ENCODE measurements at places on chromosomes 3 and 15.

- DNase-seq: no peak
Observed at GRCh38 chr15:75153087-75153486, 48.6 kb upstream of the C15orf39 start.

GRCh38 chr3:134655706-134656105, 4.9 kb upstream of the KY start:
- no peak for DNase-seq

DNA sequence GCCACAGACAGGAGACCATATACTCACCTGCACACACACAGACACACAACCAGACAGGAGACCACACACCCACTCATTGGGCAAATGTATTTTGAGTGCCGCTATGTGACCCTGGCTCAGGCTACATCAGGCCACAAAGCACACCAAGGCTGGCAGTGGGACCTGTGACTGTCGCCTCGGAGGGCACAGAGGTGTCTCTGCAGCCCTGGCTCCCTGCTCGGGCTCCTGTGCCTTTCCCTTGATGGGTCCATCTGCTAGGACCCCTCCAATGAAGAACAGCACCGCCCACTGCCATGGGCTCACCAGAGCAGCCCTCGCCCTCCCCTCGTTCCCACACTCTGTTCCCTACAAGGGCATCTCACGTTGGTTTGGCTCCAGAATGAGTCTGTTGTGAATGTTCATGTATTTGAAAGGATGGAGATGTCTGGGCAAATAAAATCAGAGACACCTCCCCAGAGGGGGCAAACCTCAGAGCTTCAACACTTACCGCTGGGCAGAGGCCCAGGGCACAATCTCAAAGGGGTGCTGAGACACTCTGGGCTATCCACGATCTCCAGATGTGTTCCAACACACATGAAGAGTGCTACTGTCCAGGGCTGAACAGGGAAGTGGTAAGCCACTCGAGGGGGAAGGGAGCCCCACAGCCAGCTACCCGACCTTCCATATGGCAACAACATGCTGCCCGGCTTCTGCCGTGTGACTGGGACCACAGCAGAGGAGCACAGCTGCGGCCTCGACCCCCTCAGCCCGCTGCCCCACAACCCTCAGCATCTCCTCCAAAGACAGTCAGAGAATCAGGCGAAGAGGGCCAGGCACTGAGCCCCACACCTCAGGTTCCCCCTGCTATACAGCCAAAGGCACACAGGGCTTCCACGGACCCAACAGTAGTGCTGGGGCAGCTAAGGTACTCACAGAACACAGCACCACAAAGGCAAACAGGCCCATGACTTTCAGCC, 74.9 kb downstream of the OCA2 start:
- no peak for DNase-seq

- no peak for DNase-seq
Observed at GRCh38 chr3:37800022-37800551, 61.6 kb upstream of the CTDSPL start.

GRCh38 chr3:48685293-48685602, 467 bp downstream of the NCKIPSD start:
- DNase-seq: no peak

- DNase-seq: no peak
Observed at GRCh38 chr15:89130201-89130600, 41.9 kb downstream of the ABHD2 start.

- no peak for DNase-seq
Observed at GRCh38 chr3:195247086-195247862, 23.7 kb downstream of the XXYLT1 start.

DNA sequence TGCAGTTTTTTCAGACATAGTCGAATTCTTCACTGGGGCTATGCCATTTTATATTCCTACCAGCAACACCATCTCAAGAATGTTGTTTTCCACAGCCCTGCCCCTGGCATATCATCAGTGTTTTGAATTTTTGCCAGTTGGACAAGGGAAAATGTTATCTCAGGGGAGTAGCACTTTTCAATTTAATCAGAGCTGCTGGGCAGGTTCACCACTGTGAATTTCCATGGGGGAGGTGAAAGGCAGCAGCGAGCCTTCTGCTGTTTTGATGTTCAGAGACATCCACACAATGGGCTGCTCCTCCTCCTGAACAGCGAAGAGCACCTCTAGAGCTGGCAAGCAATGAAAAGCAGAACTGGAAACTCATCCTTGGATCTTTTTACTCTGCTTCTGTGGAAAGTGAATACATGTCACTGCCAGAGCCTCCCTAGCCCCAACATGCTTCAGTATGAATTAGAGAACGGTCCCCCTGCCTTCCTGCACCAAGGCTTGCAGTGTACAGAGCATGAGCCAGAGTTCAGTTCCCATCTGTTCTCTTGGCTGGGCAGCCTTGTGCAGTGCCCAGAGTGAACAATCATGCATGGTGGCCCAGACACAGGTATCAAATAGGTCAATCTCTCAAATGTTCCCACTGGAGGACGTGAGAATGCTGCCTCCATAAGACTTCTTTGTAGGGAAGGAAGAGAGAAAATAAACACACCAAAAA, 56.1 kb upstream of the RAD18 start:
- no peak for DNase-seq

GRCh38 chr3:126349611-126350501, 7.4 kb downstream of the KLF15 start:
- no peak for DNase-seq

GRCh38 chr15:40923551-40923950, 5.6 kb upstream of the DLL4 start:
- DNase-seq: no peak

DNA sequence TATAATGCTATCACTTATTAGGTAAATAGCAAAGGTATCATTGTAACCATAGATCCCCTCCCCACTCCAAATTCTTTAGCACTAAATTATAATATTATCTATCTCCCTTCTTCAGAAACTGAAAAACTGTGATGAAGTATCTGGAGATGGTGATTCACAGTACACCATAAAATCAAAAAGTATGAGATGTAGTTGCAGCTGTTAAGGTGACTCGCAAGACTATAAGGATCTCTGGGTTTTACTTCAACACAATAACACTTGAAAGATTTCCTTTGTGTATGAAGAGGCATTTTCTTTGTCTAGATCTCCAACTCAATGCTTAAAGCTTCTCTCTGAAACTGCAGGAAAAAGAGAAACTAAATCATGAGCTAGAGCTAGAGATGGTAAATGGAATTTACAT, 46.9 kb downstream of the IFT57 start:
- no peak for DNase-seq

- no peak for DNase-seq
Observed at GRCh38 chr3:132592216-132592615, 4.9 kb upstream of the ACKR4 start.

- no peak for DNase-seq
Observed at GRCh38 chr3:105647047-105647446, 221.8 kb downstream of the CBLB start.

DNA sequence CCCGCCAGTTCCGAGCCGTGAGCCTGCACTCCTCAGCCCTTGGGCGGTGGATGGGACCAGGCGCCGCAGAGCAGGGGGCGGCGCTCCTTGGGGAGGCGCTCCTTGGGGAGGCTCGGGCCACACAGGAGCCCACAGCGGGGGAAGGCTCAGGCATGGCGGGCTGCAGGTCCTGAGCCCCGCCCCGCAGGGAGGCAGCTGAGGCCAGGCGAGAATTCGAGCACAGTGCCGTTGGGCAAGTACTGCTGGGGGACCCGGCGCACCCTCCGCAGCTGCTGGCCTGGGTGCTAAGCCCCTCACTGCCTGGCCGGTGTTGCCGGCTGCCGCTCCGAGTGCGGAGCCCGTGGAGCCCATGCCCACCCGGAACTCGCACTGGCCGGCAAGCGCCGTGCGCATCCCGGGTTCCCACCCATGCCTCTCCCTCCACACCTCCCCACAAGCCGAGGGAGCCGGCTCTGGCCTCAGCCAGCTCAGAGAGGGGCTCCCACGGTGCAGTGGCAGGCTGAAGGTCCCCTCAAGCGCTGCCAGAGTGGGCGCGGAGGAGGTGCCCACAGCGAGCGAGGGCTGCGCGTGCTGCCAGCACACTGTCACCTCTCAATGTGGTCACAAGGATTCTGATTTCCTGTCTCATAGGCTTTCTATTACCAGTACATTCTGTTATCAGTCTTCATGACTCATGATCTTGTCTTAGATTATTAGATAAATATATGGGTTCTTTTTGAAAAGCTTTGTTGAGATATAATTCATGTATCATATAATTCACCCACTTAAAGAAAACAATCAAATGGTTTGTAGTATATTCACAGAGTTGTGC, 44.0 kb upstream of the LRIG1 start:
- no peak for DNase-seq

- DNase-seq: no peak
Observed at GRCh38 chr3:189833996-189834395, 202.8 kb downstream of the TP63 start.

- no peak for DNase-seq
Observed at GRCh38 chr3:104126864-104127553, 1239.7 kb upstream of the ALCAM start.

GRCh38 chr15:73991260-73991659, 835 bp downstream of the STOML1 start:
- no peak for DNase-seq

- no peak for DNase-seq
Observed at GRCh38 chr15:41850482-41851166, 12.0 kb downstream of the PLA2G4B start.

GRCh38 chr15:59791755-59792154, 102.6 kb upstream of the BNIP2 start:
- no peak for DNase-seq

DNA sequence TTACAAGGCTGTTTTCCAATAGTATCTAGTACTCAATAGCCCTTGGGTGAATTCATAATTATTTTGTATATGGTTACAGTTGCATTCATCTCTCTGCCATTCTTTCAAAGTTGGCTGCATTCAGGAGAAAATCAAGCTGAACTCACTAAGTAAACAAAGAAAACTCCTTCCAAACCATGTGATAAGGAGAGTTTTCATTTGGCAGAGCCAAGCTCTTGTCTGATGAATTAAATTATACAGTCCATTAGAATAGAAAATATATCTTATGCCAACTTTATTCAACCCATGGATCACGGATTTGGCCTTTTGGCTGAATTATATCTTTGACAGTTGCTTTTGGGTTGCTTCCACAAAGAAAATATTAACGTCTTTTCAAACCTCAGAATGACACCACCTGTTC, 272.3 kb upstream of the ROBO1 start:
- DNase-seq: no peak

GRCh38 chr3:72555714-72556113, 292.5 kb downstream of the SHQ1 start:
- no peak for DNase-seq

GRCh38 chr15:84773716-84774115, 25.3 kb downstream of the ZNF592 start:
- no peak for DNase-seq

DNA sequence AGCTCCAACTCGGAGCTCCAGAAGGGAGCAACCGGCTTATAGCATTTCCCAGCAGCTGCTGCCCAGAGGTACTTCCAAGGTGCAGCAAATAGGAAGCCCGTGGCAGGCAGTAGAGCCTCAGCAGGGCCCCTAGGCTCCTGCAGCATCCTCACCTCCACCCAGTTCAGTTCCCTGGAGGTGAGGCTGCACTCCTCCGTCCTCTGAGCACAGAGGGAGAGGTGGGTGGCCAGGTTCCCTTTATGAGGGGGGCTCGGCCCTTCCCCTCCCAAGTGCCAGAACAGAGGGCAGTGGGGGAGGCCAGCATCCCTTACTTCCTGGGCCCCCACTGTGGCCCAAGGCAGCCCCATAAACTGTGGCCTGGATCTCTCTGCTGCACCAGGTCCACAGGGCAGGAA, 150.2 kb downstream of the ATP10A start:
- DNase-seq: no peak

- DNase-seq: no peak
Observed at GRCh38 chr15:27583651-27584050, 515.5 kb downstream of the OCA2 start.

- no peak for DNase-seq
Observed at GRCh38 chr3:44419923-44420650, 57.4 kb downstream of the ZNF445 start.

DNA sequence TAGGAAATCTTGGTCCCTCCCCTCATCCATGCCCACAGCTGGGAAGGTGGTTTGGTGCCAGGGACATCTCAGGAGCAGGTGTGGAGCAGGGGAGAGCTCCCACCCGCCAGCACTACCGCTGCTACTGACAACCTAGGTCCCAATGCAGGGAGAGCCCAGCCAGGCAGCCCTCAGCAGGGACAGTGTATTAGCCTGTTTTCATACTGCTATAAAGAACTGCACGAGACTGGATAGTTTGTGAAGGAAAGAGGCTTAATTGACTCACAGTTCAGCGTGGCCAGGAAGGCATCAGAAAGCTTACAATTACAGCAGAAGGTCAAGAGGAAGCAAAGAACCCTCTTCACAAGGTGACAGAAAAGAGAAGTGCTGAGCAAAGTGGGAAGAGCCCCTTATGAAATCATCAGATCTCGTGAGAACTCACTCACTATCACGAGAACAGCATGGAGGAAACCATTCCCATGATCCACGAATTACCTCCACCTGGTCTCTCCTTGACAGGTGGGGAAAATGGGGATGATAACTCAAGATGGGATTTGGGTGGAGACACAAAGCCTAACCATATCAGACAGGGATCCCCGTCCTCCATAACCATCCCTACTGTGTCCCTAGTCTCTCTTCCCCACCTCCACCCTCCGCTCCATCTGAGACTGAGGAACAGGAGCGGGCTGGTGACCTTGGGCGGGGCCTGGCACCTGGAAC, 218.6 kb downstream of the TBC1D2B start:
- no peak for DNase-seq

- no peak for DNase-seq
Observed at GRCh38 chr3:81585056-81585455, 176.4 kb downstream of the GBE1 start.

DNA sequence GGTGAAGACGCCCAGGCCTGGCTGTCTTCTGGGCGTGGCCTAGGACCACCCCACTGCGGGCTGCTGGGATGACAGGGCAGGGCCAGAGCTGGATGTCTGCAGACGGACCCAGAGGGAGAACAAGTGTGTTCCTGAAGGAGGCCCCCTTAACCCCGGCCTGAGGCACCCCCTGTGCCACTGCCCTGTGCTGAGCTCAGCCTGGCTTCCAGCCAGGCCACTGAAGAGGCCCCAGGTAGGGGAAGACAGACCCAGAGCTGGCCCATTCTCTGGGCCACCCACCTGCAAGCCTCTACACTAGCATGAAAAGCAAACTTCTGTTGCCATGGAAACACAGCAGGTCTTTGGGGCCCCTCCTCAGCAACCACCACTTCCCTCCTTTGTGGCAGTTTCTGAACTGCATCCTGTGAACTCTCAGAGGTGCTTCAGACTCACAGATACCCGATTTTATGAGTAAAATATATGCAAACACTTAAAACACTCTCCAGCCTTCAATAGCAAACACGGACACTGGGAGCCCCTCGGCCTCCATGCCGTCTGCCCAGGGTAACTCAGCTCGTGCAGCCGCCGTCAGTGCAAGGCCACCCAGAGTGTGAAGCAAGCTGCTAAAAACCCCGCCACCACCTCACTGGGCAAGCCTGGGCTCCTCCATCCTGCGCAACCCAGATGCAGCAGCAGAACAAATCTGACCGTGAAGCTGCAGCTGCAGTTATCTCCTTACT, 42.5 kb downstream of the CMTM6 start:
- DNase-seq: peak; percentile 23
